ENCODE measurements at places on chromosomes 1 and 21.

- no peak for DNase-seq
Measured at GRCh38 chr21:45427331-45428271, 22.6 kb downstream of the COL18A1 start.

DNA sequence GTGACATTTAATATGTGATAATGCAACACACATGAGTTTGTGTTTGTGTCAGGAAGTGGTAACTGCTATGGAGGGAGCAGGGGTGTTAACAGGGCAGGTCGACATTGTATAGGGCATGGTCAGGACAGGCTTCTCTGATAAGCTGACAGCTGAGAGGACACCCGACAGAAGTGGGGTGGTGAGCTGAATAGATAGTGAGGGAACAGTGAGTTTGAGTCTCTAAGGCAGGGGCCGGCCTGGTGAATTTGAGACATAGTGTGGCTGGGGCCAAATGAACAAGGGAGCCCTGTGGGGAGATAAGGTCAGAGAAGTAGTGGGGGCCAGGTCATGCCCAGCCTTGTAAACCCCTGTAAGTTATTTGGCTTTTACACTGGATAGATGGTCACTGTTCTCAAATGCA is 217.4 kb upstream of the KIAA0040 start:
- no peak for DNase-seq

- no peak for DNase-seq
Measured at GRCh38 chr1:81224222-81224621, 576.5 kb upstream of the ADGRL2 start.

- no peak for DNase-seq
Measured at GRCh38 chr1:241263346-241263745, 93.7 kb downstream of the RGS7 start.

DNA sequence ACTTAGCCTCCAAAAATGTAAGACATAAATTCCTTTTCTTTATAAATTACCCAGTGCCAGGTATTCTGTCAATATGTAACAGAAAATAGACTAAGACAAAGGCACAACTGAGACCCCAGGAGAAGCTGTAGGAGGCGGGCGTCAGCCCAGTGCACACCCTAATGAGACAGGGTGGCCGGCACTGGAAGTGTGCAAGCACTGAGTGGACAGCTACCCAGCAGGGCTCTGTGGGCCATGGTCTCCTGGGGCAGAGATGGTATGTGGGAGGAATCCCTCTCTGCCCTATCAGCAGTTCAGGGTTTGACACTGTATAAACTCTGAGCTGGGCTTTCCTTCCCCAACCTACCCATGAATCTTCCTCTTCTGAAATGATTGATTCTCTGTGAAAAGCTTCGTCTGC is 139.5 kb downstream of the GLIS1 start:
- no peak for DNase-seq

GRCh38 chr1:204081164-204081790 is 8.4 kb downstream of the SOX13 start:
- DNase-seq: no peak

DNA sequence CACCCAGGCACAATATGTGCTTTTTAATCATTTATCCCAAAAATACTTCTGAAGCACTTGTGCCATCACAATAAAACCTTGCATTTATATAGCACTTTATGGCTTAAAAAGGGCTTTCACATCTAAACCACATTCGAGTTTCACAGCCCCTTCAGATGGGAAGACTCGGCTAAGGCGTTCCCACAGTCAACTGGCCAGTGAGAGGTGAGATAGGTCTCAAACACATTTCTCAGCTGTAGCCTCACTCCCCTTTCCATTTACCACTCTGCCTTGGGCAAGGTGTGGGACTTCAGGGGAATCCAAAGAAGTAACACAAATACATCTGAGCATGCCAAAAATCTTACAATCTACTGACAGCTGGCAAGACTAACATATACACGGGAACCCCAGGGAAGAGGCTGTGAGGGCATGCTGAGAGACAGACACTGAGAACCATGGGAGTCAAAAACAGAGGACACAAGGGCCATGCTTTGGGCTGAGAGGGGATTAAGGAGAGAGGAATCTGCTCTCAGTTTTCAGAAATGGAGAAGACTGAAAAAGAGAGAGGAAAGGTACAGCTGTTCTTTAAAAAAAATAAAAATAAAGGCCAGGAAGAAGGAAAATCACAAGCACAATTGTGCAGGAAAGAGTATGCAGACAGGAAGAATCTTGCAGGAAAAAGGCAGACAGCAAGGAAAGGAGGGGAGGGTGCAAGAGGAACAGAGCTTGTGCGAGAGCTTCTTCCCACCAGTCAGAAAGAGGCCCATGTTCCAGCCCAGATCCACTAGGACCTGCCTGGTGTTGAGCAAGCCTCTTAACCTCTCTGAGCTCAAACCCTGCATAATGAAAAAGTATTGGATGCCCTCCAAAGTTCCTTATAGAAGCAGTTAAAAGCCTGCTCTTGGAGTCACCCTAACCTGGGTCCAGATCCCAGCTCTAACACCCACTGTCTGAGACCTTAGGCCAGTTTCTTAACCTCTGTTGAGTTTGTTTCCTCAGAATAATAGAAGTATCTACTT is 73.5 kb downstream of the JAK1 start:
- no peak for DNase-seq

DNA sequence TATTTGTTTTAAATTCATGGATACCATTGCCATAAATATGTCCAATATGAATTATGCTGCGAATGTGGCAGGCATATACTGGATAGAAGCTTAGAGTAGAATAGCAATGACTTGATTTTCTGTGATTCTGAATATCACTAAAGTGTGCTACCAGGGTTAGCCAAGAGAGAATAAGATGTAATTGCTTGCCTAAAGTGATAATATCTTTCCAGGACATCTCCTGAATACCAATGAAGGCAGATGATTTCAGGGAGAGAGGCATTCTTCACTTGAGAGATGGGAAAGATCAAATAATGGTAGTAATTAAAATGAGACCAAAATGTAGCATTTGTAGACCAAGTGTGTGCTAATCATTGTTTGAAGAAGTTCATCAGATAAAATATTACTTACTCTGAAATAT is 53.4 kb upstream of the KIAA1614 start:
- no peak for DNase-seq

- DNase-seq: no peak
Measured at GRCh38 chr1:195327361-195327760, 1280.9 kb downstream of the KCNT2 start.

DNA sequence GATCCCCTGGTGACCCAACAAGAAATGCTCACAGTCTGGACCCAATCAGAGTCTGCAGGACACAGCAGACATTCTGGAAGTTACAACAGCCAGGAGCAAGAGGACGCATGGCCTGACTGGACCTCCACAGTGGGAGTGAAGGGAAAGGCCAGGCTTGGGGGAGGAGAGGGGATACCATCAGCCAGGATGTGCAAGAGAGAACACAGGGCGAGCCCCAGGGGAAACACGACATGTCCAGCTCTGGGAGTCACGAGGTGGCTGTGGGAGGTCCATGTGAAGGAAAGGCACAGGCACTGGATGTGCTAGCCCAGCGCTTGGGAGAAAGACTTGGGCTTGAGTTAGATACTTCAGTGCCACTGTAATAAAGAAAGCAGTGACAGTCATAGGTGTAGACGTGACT is 87.3 kb downstream of the HSF2BP start:
- no peak for DNase-seq

DNA sequence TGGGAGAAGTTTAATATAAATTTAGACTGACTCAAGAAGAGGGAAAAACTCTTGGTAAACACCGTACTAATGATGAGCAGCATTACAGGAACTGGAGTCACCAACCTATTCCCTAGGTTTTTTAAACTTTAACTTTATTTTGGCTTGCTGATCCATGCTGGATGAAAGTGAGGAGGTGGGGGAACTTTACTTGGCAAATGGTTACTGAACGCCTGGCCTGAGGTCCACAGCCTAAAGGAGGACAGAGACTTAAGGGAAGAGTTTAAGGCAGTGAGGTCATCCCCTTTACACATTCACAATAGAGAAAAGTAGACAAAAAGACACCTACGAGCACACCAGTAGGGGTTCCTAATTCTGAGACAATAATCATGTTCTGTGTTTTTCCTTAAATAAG is 25.6 kb upstream of the A3GALT2 start:
- no peak for DNase-seq

DNA sequence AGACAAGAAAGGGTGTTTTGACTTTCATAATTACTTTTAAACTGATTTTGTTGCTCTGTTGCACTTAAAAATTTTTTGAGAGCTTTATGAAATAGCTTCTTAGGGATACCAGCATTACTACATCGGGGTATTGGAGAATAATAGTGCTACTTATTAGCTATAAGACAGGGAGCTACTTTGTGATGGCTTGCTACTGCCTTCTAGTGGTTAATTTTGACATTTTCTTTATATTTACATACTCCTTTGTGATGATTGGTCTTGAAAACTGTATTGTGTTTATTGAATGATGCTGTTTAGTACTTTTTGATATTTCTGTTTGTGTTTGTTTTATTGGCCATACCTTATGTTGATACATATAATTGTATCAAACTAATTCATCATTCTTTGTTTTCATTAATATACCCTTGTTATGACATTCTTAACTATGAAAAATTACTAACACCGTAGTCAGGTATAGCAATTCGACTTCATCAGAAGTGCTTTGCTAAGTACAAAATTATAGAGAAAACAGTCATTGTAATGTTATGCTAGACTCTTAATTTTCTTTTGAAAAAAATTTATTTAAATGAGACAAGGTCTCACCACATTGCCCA is 85.5 kb downstream of the CLIC4 start:
- DNase-seq: peak; percentile 56

- no peak for DNase-seq
Measured at GRCh38 chr1:245622332-245623014, 467.7 kb downstream of the KIF26B start.

- DNase-seq: no peak
Measured at GRCh38 chr1:81805537-81806431, 5.0 kb downstream of the ADGRL2 start.

- no peak for DNase-seq
Measured at GRCh38 chr1:3409366-3410141, 44.9 kb upstream of the ARHGEF16 start.

GRCh38 chr1:109113590-109114341 is at the start of gene ELAPOR1:
Gene ELAPOR1 (plus strand): TSS chr1:109114115. CDS start chr1:109114184, 69 bp downstream.
- peak; percentile 51 for DNase-seq

GRCh38 chr1:109253803-109254620 is 4.7 kb downstream of the CELSR2 start:
- peak; percentile 48 for DNase-seq

All from hindlimb muscle (tissue), 1 donor.